Kasumi-1 (cell line): ENCODE measurements at places on chromosomes 11 and 22.

DNA sequence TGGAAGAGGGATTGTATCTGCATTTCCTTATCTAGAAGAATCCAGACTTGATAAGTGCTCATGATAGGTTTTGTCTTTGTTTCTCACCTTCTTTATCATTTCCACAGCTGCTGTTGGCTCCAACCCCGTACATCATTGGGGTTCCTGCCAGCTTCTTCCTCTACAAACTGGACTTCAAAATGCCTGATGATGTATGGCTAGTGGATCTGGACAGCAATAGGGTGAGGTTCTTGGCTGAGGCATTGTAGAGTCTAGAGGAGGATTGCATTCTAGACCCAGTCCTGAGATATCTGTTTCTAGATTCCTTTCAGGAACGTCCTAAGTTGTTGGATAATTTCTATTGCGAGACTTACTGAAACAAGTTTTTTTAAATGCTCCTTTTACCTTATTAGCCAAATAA lies 8.1 kb downstream of the MADD start:
- DNase-seq = no peak

DNA sequence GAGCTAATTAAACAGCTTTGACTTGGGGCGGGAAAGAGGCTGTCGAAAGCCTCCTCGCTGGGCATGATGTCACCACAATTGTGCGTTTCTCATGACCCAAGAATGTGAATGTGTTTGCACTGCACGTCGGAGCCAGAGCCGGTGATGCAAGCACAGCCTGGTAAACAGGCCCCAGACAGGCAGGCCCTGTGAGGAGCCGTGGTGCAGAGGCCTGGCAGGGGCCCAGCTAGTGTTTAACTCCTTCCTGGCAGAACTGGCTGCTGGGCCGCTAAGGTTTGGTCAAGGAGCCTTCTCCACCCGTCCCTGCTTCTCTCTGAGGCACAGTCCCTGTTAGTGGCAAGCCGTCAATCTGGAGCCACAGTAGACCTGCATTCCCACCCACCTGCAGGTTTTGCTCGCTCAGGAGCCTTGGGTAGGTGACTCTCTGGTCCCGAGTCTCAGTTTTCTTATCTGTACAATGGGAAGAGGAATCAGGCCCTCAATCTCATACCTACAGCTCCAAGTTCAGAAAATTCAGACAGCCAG lies 25.4 kb upstream of the SMTN start:
- no peak for DNase-seq

DNA sequence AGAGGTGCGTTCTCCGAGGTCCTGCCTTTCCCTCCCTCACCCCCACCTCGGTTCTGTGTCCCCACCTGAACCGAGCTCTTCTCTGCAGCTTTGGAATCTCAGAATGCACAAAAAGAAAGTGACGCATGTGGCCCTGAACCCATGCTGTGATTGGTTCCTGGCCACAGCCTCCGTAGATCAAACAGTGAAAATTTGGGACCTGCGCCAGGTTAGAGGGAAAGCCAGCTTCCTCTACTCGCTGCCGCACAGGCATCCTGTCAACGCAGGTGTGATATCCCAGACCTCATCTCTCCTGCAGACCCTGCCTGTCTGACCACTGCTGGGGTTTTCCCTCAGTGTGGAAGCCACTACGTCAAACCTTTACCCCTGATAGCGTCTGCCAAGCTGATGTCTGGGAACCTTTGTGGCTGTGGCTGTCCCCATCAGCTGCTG lies 13.9 kb downstream of the ACP2 start:
- no peak for DNase-seq

GRCh38 chr11:68052137-68052873 lies 13.5 kb downstream of the TCIRG1 start:
- no peak for DNase-seq

DNA sequence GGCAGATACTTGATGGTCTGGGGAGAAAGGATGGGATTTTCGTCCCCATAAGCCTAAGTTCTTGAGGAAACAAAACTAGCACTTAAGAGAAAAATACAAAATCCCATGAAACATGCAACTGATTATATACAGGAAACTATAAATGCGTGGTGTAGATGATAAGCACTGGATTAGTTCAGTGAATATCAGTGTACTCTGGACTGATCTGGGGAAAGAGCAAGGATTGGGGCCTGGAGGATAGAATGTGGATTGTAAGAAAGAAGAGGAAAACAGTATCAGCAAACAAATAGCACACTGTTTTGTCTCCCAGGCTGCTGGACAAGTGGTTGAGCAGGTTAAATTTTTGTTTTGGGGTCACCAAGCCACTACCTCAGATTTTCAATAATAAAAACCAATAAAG lies 49.8 kb downstream of the DCUN1D5 start:
- no peak for DNase-seq

GRCh38 chr22:47787501-47788227 lies 1025.2 kb downstream of the TBC1D22A start:
- DNase-seq = no peak

- no peak for DNase-seq
Observed at GRCh38 chr22:20523086-20523983, 15.9 kb downstream of the MED15 start.

DNA sequence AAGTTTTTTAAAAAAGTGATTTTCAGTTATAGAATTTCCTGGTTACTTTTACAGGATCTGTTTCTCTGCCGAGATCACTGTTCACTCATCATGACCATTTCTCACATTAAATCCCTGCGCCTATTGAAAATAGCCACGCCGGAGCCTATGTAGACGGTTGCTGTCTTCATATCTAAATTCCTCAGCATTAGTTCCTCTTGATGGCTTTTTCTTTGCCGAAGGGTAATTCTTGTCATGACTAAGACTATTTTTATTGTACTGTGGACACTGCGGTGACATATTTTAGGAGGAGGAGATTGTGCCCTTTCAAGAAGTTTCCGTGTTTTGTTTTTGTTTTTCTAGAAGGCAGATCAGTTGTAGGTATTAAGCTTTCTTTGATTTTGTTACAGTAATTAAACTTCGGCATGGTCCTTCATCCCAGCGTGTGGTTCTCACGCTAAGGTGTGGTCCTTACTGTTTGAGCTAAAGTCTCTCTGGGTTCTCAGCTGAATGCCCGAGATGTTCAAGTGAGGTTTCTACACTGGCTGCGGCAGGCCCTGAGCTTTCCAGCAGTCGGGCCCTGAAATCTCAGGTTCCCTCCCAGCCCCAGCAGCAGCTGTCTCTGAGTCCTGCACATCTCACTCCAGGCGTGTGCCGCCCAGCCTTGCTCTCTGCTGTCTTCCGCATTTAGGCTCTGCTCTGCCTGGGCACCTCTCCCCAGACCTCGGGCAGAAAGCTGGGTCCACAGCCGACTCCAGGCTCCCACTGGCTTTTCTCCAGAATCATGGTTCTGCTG lies 1110.5 kb downstream of the TBC1D22A start:
- DNase-seq = no peak

DNA sequence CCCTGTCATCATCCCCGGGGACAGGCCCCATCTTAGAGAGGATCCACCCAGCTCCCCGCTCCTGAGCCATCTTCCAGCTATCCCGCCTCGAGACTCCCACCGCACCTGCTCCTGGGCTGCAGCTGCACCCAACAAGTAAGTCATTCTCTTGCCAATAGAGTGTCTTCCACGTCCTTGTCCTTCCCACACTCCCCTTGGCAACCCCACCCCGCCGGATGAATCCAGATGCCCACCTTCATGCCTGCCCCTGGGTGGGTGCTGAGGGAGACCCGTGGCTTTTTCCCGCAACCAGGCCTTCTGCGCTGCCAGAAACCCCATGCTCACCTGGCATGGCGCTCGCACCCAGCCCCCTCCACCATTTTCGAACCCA lies 11.1 kb upstream of the C11orf24 start:
- DNase-seq = no peak

DNA sequence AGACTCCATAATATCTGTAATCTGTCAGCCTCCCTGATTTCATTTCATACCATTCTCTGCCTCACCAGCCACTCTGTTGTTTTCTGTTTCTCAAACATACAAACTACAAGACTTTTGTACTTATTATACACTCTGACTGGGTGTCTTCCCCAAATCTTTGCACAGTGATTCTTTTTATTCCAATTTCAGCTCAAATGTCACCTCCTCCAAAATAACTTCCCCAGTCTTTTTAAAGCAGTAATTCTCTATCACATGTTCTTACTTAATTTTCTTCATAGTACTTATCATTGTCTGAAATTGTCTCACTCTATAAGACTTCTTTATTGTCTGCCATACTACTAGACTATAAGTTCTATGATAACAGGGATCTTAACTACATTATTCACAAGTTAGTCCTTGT lies 19.6 kb downstream of the SOX6 start:
- DNase-seq = no peak

DNA sequence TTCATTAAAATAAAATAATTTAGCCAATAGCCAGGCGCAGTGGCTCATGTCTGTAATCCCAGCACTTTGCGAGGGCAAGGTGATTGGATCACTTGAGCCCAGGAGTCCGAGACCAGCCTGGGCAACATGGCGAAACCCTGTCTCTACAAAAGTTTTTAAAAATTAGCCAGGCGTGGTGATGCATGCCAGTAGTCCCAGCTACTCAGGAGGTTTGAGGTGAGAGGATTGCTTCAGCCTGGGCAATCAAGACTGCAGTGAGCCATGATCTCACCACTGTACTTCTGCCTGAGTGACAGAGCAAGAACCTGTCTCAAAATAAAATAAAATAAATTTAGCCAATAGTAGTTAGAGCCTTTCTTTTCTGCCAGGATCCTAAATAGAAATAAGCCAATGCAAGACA lies 12.2 kb downstream of the HPS5 start:
- DNase-seq = no peak

DNA sequence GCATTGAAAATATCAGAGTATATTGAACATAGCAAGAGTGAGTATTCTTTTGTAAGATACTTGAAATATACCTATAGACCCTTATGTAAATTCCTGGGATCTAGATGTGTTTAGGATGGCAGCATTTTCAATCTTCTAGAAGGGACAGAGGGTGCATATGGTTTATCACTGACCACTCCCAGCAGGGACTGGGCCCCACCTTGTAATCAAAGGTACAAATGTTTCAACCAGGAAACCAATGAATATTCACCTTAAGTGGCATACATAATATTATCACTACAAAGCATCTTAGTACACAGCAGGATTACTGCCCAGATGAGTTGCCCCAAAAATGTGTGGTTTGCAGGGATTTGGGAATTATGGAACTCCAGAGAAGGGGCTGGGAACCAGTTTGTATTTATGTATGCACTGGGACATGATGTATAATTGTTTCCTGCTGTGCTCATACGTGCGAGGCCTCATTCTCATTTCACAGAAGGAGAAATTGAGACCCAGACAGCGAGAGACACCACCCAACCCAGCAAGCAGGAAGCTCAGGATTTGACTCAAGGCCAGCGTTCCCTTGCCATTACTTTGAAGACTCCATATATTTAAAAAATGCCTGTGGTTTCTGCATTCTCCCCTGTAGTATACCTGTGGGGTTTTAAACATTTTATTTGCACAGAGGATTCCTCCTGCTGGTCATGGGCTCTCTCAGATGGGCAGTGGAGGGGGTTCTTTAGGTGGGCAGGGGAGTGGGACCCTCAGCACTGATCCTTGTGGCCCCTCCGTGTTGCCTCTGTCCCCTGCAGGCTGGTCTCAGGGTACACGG lies 5.2 kb downstream of the APOL4 start:
- DNase-seq = no peak

DNA sequence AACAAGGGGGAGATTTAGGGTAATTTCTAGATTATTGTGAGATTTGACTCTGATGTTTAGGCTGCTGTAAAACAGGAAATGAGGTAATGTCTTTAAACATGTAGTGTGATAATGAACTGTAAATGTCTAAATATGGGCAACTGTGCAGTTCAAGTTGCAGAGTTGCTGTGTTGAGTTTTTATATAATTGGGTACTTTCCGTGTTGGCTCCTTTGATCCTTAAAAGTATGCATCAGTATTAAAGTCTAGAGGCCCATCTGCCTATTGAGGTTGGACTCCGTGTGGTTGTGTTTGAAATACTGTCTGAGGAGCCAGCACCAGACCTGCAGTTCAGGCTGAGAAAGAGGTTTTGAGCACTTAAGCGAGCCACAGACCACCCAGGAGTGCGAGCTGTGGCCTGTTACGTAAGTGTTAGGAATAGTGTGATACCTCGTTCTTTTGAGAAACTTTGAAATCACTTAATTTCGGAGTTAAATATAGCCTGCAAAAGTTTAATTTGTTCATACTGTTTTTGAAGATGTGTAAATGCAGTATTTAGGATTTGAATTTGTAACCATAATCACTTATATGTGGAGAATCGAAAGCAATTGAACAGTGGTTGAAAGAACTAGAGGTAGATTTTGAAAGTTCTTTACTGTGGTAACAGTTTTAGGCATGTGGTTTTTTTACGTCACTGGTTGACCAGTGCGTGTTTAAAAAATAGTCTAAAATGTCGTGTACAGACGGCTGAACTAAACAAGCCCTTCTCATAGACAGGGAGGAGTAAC lies 9.0 kb downstream of the FAM118A start:
- no peak for DNase-seq

GRCh38 chr11:94794287-94795168 lies 26.4 kb downstream of the AMOTL1 start:
- DNase-seq = peak; percentile 69

DNA sequence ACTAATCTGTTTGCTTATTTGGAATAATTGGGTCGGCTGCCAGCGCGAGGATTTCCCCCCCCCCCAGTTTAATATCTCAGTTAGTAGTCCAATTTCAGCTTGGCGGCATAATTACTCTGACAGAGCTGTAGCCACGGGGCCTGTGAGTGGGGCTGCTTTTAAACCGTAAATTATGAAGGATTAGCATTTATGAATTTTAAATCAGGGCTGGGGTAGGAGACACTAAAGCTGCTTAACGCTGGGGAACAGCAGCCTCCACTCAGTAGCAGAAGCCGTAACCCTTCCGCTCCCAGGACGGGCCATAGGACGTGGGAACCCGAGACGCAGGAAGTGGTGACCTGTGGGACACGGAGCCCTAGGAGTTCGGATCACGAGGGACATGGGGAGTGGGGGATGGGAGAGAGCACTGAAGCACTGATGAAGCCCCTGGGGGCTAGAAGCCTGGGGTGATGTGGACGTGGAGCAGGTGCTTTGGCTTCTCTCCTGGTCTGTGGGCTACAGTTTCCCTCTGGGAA lies 66.2 kb upstream of the LMO1 start:
- no peak for DNase-seq

DNA sequence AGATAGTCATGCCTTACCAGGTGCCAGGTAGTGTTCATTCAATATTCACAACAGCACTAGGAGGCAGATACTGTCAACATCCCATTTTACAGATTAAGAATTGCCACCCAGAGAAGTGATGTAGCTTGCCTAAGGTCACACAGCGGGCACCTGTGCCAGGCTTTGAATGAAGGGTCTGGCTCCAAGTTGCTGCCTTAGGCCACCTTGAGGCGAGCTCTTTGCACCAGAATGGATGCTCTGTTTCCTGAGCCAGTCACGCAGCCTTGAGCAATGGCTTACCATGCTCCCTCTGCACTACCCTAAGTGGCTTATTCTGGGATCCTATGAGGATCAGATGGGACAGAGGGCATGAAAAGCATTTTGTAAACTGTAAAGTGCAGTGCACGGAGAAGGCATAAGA lies 25.1 kb upstream of the TIMP3 start:
- no peak for DNase-seq
